Fibroblast of the aortic adventitia (primary cell): ENCODE measurements at places on chromosomes 3 and 15. TPM values are rescaled to one million over a fixed set of nuclear protein-coding genes. Genes with fewer than 3 reads are reported as not detected.

DNA sequence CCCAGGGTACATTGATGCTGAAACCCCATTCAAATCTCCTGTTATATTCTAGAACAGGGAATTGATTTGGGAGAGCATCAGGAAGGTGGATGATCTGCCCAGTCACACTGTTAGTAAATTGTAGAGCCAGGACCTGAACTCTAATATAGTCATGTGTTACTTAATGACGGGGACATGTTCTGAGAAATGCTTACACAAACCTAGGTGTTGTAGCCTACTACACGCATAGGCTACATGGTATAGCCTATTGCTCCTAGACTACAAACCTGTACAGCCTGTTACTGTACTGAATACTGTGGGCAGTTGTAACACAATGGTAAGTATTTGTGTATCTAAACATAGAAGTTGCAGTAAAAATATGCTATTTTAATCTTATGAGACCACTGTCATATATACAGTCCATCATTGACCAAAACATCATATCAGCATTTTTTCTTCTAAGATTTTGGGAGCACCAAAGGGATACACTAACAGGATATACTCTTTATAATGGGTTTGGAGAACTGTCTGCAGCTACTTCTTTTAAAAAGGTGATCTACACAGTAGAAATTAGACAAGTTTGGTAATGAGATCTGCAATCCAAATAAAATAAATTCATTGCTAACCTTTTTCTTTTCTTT lies 5.8 kb downstream of the B2M start:
- DNase-seq: no peak

GRCh38 chr3:61594144-61594963 lies 33.0 kb downstream of the PTPRG start:
- no peak for DNase-seq

DNA sequence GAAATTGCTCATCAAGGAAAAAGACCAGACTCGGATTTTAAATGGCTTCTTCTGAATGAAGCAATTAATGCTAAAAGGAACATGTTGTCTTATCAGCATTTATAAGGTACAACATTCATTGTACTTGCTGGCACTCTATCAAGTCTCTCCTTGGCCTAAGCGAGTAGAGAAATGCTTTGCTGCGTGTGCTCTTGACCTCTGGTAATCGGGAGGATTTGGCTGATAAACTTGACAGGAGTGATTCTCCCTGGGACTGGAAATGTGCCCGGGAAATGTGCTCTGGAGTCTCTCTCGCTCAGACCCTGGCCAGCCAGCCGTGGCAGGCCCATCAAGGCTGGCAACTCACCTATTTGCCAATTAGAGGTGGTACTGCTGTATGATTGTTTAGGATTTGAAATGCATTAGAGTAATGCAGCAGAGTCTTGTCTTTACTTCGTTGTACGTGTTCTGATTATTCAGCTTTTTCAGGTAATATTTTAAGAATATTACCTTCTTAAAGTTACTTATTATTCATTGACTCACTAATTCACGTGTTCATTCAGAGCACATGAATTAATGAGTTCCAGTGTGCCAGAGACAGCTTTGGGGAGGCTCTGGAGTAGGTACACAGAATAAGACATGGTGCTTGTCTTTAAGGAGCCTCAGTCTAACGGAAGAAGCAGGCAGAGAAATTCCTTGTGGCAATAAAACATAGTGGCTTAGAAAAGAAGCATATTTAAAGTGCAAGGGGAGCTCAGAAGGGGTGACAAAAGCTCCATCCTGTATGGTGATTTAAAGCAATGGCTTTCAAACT lies 48.0 kb upstream of the TPRG1 start:
- peak; percentile 55 for DNase-seq

DNA sequence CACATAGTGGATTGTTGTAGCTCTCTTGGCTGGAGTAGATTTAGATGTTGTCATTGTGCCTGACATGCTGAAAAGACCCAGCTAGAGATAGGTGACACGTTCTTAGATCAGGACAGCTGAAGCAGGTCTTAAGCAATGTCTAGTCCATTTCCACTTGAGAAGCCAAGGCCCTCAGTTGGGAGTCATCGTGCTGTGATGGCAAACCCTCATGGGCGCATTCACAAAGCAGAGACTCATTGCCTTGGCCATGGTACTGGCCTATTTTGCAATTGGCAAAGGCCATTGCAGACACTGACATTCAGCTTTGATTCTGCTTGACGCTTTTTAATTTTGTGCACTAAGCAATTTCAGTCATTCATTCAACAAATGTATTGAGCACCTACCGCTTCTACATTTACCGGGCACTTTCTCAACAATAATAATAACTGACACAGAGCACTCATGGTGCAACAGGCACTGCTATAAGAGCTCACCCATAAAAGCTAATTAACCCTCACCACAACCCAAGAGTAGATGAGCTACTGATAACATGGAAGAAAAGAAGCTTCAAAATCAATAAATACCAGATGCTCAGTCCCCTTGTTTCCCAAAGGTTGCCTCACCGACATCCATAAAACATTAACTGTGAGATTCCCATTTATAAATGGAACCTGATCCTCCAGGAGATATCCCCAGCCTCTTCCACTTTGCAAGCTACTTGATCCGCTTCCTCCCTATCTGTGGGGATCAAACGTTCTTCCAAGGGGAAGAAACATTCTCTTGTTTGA lies 200.1 kb downstream of the TLE3 start:
- DNase-seq: no peak

GRCh38 chr3:12158387-12159226 lies at the start of gene TIMP4:
Gene TIMP4 (minus strand): TSS chr3:12158912. CDS start chr3:12158840, 72 bp downstream.
- peak; percentile 35 for DNase-seq

The CPN2 gene
- total RNA-seq: not detected in 2 replicates

The GPR176 gene
- total RNA-seq: 49.7 and 160 TPM in 2 replicates
